ENCODE measurements at places on chromosomes 7 and 10.

DNA sequence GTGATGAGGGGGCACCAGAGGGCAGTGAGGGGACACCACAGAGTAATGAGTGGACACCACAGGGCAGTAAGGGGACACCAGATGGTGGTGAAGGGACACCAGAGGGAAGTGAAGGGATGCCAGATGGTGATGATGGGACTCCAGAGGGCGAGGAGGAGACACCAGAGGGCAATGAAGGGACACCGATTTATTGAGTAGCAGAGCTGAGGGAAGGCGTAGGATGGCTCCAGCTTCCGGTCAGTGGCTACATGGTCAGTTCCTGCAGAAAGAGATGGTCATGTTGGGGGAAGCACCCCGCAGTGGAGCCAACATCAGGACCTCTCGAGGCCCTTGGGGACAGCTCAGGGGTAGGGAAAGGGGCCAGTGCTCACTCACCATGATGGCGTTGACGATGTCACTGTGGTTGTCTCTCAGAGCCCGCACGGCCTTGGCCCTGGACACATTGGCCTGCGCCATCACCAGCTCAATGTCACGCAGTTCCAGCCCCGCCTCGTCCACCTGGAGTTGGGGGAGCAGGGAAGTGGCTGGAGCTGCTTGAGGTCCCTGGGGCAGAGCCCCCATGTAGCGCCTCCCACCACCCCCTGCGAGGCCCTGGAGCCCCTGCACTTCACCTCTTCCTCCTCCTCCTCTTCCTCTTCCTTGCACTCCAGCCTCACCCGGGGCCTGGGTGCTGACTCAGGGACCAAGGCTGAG, 8.4 kb downstream of the NACAD start:
- DNase-seq, result no peak

DNA sequence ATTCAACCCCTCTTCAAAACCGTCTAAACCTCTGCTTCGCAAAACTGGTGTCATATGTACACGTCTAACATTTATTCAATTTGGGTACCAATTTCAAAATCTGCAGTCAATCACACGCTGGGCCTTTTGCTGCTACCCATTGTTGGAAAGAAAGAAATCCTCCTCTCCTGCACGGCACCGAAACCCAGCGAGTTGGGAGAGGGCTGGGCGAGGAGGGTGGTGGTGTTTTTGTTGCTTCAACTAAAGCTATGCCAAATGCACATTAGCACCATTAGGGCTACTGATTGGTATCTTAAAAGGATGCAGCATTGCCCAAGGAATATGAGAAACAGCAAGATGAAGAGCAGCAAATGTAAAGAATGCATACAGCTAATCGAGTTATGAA, 7.8 kb downstream of the EBF3 start:
- DNase-seq, result no peak

GRCh38 chr10:62456611-62457101, 82.5 kb downstream of the ZNF365 start:
- DNase-seq, result no peak

- DNase-seq, result no peak
Measured at GRCh38 chr10:49700997-49701396, 21.5 kb downstream of the C10orf53 start.

DNA sequence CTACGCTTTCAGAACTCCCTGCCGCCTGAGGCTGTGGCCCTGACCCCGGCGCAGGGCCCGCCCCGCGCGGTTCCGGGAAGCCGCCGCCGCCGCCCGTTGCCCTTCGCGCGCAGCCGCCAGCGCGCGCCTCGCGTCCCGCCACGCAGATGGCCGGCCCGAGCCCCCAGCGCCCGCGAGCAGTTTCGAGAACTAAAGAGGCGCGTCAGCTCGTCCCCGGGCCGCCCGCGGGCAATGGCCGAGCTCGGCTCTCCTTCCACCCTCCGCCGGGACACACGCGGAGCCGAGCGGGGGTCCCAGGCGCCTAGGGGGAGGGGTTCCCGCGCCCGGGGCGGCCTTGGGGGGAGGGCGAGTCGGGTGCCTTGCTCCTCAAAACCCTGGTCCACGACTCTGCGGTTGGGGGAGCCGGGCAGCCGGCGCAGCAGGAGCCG, 1.8 kb downstream of the HNRNPF start:
- peak; percentile 20 for DNase-seq

DNA sequence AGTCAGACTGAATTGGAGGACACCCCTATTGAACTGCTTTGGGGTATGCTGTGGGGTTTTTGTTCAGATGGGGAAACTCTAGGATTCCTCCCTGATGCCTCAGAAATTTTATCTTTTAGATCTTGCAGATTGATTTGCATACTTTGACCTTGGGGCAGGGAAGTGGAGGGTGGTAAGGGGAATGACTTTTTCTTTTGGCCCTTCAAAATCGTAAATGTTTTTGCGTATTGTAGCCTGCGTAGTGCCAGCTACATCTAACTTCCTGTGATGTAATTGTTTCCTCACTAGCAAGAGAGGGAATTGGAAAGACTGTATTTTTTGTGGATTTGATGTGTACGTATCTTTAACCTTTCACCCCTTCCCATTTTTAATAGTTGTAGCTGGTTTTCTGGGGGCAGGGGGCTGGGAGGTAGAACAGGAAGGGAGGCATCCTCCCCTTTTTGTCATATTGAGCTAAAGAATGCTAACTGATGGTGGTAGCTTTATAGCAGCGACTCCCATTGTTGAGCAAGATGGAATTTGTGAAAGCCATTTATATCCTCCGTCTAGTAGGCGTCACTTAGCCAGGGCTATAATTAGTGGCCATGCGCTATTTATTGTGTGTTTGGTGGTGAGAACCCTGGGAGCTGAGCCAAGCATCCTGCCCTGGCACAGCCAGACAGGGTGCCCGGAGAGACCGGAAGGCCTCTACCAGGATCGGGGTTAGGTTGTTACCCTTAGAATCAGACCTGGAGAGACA, 11.3 kb downstream of the DUSP5 start:
- DNase-seq, result peak; percentile 72

- no peak for DNase-seq
Measured at GRCh38 chr10:71582506-71583475, 136.8 kb downstream of the C10orf105 start.

- DNase-seq, result no peak
Measured at GRCh38 chr10:18583575-18584270, 67.7 kb downstream of the NSUN6 start.

DNA sequence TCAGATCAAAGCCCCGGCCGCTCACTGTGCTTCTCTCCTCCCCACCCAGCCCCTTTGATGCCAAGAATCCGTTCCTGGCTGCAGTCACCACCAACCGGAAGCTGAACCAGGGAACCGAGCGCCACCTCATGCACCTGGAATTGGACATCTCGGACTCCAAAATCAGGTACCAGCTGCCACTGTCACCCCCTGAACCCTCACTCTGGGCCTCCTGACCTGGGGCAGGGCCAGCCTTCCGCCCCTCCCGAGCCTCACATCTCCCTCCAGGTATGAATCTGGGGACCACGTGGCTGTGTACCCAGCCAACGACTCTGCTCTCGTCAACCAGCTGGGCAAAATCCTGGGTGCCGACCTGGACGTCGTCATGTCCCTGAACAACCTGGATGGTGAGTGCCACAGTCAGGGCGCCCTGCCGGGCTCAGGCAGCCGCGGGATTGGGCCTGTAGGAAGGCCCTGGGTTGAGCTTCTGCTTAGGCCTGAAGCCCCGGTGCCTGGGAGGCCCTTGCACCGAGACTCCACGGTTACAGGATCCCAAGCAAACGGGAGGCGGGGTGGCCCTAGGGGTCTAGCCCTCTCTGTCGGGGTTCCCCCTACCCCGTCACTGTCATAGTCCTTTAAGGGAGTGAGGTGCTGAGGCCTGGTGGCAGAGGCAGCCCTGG, 10.8 kb downstream of the TMEM120A start:
- no peak for DNase-seq

DNA sequence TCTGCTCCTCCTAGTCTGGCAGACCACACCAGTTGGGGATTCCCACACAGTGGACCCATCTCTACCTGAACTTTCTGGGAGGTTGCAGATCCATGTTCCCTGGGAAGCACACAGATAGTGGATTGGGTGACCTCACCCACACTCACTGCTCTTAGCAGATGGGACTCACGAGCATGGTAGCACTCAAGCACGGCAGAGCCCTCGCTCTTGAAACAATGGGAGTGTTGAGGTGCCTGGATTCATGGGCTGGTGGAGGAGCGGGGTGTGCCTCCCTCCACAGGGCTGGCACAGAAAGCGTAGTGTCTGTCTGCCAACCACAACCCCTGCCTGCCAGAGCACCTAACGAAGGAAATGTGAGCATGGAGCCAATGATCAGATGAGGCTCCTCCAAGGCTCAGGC, 568.0 kb downstream of the POM121L12 start:
- DNase-seq, result no peak

GRCh38 chr10:12262278-12262981, 66.4 kb downstream of the CDC123 start:
- DNase-seq, result no peak

- DNase-seq, result no peak
Measured at GRCh38 chr10:86031-86430, 36.9 kb upstream of the TUBB8 start.

DNA sequence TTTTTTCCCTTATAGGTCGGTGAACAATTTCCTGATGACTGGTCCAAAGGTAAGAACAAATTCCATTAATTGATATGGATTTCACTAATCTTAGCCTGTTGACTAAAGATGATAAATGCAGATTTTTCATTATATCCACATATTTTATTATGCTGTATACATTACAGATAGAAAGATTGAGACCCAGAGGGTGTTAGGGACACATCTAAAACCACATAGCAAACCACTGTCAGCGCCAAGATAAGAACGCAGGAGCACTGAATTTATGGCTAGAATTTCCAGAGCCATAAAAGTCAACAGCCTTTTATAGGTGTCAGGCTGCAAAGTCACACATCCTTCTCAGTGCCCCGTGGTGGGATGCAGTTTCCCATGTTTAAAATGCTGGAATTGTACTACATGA, 16.2 kb downstream of the WNT8B start:
- no peak for DNase-seq

GRCh38 chr7:79282070-79282694, 171.3 kb downstream of the MAGI2 start:
- peak; percentile 3 for DNase-seq

DNA sequence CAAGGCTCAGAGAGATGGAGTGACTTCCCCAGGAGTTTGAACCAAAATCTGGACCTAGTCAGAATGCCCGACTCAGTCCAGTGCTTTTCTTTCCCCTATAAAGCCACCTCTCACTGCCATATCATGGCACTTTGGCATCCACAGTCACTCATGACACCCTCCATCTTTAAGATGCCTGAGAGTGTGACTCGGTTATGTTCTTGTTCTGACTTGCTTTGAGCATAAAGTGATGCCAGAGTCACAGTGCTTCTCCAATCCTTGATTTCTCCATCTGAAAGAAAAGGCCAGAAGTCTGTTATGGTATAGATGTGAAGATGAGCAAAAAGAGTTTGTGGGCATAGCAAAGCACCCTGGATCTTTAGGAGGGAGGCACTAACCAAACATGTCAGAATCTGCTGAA, 538.1 kb downstream of the SORCS1 start:
- no peak for DNase-seq

DNA sequence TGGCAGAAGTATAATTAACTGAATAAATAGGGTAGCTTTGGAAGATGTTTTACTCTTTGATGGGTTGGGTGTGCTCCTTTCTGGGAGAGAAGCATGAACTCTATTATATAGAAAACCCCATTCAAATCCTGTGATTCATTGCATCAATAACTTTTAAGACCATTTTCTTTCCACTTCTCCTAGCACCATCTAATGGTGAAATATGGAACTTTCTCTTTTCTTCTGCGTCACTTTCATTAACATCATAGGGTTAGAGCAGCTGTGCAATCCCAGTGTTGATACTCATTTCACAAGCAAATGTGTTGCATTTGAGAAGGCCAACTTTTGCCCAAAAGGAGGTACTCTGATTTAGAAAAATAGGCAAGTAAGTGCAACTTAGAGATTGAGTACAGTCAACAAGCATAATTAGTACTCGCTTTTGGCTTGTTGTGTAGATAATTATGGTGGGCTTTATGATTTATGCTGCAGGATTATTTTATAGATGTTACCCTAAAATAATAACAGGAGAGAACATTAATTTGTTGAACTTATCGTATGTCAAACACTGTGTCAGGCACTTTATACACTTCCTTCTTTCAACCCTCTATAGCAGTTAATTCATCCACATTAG, 92.9 kb downstream of the CPED1 start:
- DNase-seq, result peak; percentile 45

GRCh38 chr7:151901828-151902227, 24.9 kb upstream of the PRKAG2 start:
- DNase-seq, result no peak

- DNase-seq, result peak; percentile 4
Measured at GRCh38 chr7:63899691-63900393, 98.8 kb upstream of the ZNF722 start.

GRCh38 chr7:97480772-97481390, 251.0 kb upstream of the TAC1 start:
- no peak for DNase-seq

- DNase-seq, result peak; percentile 2
Measured at GRCh38 chr7:40604601-40605438, 470.0 kb downstream of the SUGCT start.

DNA sequence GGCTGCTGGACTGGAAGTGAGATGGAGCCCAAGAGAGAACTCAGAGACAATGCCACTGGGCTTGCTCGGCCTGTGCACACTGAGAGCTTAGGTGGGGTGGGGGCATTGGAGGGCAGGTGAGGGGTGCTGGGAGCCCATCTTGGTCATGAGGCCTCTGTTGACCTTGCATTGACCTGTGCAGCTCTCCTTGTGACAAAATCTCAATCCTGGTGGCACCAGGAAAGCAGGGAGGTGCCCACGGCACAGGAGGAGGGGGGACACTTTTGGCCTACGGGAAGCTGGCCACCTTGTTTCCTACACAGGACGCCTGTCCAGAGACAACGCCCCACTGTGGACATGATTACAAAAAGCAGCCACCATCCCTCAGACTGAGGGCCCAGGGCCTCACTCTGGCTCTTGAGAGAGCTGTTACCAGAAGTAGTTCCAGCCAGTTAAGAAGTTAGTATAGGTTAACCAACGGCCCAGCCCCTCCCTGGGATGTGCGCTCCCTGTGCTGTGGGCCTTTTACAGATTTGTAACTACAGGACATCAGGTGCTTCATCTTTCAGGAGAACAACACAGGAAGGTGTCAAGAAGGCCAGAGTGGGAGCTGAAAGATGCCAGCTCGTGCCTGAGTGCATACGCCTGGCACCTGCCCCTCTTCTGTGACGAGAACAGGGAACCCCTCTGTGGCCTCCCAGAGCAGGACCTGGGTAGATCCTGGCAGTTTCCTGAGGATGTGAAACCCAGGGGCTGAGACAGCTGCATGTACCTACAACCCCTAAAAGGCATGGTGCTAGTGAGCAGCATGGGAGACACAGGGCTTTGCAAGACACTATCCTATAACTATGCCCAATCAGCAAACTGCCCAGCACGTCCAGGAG, 10.3 kb downstream of the PKD1L1 start:
- DNase-seq, result no peak

DNA sequence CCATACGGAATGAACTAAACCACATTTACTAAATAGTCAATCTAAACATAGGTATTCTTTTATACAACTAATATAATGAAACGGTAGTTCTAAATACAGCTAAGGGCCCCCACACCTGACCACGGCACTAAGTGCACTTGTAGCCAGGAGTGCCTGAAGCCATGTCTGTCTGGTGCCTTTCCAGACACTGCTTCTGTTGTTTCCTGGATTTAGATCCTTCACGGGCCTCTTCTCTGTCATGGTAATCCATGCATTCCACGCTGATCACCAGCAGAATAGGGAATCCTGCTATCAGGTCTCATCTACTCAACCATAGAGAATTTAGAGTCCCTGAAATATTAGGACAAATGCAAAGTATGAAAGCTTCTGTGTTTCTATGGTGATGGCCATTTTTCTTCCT, 37.8 kb downstream of the OSBPL3 start:
- DNase-seq, result no peak

Measured in COR-L47 (cell line).